Activated T-cell treated with anti-CD3 and anti-CD28 coated beads, Interleukin-2, amount 50 U/mL, for 24 hours (primary cell): ENCODE measurements at places on chromosomes 7 and 10.

DNA sequence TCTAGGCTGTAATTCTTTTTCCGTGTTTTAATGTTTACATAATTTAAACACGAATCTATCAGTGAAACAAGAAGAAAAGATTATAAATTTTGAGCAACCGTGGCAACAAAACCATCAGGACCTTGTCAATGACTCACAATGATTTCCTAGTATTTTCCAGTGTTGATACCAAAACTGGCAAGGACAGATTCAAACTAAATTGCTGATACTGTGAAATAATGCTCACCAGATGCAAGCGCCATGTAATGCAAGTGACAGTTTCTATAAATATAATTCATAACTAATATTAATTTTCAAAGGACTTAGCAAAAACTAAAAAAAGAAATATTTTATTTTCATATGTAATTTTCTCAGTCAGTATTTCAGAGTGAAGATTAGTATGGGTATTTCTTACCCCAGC lies 203.6 kb downstream of the LRRN3 start:
- DNase-seq = no peak

DNA sequence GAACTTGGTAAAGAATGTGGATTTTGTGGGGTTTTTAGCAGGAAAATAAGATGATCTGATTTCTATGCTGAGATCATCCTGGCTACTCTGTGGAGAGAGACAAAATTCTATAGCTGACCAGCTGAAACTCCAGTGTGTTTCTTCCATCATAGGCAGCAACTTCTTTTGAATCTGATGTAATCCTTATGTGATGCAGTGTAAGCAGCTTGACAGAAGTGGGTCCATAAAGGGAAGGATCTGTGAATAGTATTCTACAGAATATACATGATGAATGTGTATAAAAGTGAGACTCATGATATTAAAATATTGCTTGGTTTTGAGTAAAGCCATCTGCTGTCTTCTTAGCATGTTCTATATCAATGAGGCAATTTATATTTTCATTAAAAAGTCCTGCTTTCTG lies 4.4 kb downstream of the MYO3A start:
- DNase-seq = no peak

- DNase-seq = no peak
Measured at GRCh38 chr7:11297126-11297625, 323.5 kb downstream of the PHF14 start.

GRCh38 chr7:39847227-39847626 lies 102.8 kb upstream of the CDK13 start:
- DNase-seq = no peak

DNA sequence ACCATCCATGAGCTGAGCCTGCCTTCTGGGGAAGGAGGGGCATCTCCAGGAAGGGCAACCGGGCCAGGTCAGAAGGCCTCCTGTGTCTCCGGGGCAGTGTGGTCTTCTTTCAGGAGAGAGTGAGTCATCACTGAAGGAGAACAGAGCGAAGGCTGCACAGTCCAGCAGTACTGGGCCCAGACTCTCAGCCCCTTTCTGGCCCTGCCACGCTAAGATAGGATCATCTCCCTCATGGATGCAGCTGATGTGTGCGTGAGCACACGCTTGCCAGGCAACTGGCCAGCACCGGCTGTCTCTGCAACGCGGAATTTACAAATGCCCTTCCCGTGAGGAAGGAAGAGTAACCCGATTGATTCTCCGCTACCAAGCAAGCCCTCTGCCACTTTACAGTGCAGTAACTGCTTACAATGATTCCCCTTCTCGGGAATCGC lies 328.2 kb downstream of the TNS3 start:
- no peak for DNase-seq

DNA sequence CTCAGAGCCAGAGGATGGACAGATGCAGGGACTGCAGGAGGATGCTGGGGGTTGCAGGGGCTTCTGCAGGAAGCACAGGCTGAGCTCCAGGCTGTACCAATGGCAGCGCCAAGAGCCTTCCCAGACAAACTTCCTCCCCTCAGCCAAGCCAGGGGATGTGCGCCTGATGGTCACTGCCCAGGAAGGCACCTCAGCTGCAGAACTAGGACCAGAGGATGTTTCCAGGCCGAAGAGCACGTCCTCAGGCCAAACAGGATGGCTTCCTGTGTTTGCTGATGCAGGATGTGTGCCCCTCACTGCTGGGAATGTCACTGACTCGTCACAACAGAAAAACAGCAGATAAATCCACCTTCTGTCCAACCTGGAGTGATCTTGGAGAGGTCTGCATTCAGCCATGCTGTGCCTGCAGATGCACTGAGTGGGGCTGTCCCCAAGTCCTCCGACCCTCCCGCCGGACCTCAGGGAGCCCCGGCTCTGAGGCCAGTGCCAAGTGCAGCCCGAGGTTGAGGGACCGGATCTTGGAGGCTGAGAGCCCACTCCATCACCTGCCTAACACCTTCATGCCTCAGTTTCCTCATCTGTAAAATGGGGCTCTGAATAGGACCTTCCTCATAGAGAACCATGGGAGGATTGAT lies 152.5 kb upstream of the CHST15 start:
- no peak for DNase-seq

DNA sequence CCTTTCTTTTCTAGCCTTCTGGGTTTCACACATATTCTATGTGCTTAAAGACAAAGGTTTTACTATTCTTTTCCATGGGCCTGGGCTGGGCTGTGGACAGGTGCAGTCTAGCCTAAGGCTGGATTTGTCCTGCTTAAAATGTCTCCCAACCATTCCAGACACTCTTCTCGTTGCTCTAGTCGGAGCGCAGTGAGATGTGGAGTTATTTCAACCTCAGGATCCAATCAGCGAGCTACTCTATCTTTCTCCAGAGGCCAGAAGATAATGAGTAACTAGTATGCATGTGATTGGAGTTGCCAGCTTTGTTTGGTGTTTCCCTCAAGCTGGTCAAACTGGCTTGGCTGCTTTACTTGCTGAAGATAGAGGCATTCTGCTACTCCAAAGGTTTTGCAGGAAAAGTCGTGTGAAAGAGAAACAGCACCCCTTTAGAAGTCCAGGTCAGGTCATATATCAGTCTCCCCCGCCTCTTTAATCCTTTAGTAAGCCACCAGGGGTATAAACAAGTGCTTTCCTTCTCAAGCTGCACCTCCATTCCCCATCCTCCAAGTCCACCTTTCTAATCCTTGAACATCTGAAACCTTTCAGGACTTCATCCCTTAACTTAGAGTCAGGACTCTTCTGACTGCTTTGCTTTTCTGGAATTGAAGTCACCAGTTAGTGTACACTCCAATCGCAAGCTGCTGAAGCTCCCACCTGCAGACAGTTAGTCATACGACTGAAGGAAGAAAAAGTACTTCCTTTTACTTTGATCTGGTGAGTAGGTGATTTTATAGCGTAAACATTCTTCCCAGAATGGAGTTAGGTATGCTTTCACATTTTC lies 78.8 kb downstream of the DNMBP start:
- DNase-seq = no peak

GRCh38 chr7:26653430-26654399 lies 210.7 kb downstream of the SKAP2 start:
- DNase-seq = no peak

GRCh38 chr7:103065667-103066066 lies 8.9 kb downstream of the FBXL13 start:
- DNase-seq = peak; percentile 60

DNA sequence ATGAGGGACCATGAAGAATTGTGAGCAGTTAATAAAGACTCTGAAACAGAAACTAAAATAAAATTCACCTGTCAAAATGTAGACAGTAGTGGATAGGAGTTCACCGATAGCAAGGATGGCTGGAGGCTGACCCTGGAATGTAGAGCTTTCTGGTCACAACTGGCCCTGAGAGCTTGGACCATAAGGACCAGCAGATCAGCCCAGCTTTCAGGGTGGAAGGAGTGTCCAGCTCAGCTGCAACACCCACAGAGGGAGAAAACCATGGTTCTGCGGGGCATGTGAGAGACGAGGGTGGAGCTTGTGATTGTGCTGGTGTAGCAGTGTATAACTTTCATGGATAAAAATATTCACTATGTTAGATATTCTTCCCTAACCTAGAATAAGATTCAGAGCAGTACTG lies 199.9 kb downstream of the KCND2 start:
- no peak for DNase-seq
